Retina (tissue), 1 donor: ENCODE measurements at places on chromosomes 5 and 9.
A peak's percentile ranks its signal among the peaks of the same experiment; 100 is the strongest.

DNA sequence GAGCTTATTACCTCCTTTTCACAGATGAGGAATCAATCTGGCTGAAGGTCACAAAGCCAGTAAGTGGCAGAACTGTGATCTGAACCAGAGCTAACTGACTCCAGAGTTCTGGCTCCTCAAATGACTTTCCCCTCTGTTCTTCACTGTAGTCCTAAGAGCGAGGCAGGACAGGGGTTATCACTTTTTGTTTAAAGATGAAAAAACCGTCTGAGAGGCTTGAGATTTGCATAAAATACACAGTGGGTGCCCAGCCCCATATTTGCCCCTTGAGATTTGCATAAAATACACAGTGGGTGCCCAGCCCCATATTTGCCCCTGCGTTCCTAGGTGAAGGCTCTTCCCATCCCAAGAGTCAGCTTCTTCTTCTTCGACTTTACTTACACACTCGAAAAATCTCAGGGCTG lies 667 bp downstream of the FBXO10 start:
- DNase-seq: no peak

- DNase-seq: no peak
These were observed 205.5 kb downstream of the NPR3 start for GRCh38 chr5:32916648-32917047.

DNA sequence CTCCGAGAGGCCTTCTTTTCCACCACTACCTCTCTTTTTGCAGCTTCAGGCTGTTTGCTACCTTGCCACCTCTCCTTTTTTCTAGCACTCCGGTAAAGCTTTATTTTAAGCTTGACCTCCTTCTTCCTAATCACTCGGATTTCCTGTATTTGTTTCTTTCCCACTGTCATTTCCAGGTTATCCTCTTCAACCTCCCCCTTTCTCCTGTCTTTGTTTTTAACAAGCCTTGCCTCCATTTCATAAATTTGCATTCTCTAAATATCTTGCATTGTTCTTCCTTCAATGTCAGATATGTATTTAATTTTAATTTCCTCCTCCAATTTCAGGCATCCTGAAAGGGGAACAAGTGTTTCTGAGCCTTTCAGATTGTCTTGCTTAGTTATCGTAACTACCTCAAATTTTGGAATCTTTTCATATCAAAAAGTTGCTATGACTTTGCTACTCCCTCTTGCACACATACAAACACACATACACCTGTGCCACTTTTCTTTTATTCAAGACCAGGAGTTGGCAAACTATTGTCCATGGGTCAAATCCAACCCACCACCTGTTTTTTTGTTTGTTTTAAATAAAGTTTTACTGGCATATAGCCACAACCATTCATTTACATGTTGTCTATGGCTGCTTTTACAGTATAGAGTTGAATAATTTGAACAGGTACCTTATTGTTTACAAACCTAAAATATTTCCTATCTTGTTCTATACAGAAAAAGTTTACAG lies 22.7 kb downstream of the DPYSL3 start:
- no peak for DNase-seq

DNA sequence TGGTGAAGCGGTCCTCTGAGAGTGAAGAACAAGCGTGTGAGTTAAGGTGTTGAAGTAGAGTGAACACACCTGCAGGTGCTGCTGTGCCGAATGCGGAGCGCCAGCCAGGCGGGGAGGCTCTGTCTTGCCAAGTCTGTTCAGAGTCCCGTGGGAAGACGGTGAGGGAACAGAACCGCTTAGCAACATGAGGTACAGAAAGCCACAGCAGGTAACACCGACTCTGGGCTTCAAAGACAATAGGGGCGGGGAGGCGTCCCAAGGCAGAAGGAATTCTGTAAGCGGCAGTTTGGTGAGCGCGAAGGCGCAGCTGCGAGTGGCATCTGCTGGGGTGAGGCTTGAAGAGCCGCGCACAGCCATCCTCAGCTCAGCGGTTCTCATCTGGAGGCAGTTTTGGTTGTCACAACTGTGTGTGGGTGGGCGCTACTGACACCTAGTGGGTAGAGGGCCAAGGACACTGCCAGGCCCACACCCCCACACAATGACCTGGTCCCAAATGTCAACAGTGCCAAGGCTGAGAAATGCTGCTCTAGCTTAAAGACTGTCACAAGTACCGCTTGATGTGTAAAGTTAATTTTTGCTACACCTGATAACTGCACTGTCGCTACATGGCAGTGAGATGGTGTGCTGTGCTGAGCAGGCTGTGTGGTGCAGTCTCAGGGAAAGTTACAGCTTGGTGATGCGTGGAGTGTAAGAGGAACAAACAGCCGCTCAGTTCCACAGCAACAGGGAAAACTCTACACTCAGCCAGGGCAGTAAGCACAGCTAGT lies 67.4 kb upstream of the TBC1D9B start:
- DNase-seq: peak; percentile 76

GRCh38 chr5:83554686-83555085 lies 83.1 kb downstream of the VCAN start:
- DNase-seq: no peak

- DNase-seq: no peak
These were observed 116.5 kb downstream of the SLC1A3 start for GRCh38 chr5:36722900-36723299.

- no peak for DNase-seq
These were observed 1.6 kb upstream of the PAIP2 start for GRCh38 chr5:139340051-139340450.

- DNase-seq: no peak
These were observed 72.8 kb downstream of the MED27 start for GRCh38 chr9:132006677-132007370.

DNA sequence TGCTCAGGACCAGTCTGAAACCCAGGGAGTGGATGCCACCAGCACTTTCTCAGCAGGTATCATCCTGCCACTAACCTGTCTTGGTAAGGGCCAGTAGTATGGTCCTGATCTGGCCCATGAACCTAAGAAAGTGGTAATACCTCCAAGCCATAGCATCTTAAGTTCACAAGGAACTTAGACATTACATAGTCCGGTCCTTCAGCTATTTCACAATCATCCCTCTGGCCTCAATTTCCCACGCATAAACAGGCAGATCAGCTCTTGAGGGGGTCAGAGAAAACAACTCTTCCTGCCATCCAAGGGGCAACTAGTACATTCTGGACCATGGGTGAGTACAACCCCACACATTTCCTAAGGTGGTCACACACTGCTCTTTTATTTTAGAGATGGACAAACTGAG lies 88.2 kb downstream of the PPIC start:
- DNase-seq: no peak

GRCh38 chr5:14873093-14873492 lies 1.5 kb upstream of the ANKH start:
- no peak for DNase-seq

DNA sequence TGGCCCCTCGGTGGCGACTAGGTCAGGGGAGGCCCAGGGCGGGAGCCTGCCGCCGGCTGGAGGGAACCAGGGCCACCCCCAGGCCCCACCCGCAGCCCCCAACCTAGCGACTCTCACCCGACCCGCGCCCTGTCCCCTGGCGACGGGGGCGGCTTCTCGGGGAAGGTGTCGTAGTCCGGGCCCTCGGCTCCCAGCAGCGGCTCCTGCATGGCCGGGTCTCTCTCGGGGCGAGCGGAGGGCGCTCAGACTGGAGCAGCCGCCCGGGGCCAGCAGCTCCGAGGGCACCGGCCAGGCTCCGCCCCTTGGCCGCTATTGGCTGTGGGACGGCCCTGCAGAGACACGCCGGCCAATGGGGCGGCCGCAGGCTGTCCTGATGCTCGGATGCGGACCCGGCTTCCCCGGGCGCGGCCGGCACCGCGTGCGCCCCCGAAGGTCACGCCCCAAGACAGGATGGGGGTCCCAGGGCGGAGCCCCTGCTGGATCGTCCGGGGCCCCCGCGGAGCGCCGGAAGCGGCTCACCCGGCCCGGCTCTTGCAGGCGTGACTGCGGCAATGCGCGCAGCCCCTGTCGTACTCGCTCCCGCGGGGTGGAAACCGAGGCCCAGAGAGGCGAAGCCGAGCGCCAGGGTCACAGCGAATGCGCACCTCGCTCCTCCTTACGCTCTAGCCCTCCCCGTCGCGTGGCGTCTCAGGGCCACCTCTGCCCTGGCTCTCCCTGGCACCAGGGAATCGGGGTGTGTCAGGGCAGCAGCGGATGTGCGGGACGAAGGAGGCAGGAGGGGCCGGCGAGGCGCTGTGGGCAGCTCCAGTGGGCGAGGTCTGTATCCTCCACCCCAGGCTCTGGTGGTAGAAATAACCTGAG lies at the start of gene SLC2A6:
TSS of gene SLC2A6 (minus strand) at position 249 of the 861 bp plus-strand sequence. CDS start at position 209, 40 bp downstream.
- DNase-seq: peak; percentile 93

DNA sequence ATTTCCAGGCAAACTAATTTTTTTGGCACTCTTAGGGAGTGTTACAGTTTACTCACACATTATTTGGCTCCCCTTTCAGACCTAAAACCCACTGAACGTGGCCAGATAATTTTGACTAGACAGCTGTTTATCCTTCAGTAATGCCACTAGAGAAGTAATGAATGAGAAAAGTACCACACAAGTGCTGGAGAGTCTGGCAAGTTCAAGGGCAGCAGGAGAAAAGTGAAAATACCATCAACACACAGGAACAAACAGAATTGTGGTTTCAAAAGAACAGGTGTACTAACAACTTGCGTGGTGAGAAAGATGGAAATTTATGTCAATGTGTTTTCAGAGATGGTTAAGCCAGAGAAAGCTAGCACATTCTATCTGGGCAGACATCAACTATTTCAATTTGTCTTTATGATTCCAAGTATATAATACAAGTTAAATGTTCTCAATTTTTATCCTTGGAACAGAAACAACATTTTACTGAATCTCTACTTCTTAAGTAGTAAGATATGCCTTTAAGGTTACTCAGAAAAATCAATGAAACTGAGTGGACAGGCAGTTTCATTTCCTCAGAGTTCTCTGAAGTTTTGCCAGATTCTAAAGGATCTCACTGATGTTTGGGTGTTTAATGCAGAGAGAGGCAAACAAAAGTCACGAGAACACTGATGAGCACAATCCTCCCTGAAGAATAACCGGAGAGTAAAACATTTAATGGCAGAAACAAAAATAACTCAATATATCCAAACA lies 91.0 kb downstream of the ARSB start:
- DNase-seq: no peak

- no peak for DNase-seq
These were observed 102.9 kb upstream of the SHB start for GRCh38 chr9:38171926-38172325.

GRCh38 chr9:132634327-132634726 lies 35.5 kb downstream of the DDX31 start:
- no peak for DNase-seq

- no peak for DNase-seq
These were observed 35.3 kb downstream of the THBS4 start for GRCh38 chr5:80070338-80071056.

- no peak for DNase-seq
These were observed 863 bp upstream of the LIFR start for GRCh38 chr5:38557308-38557710.

DNA sequence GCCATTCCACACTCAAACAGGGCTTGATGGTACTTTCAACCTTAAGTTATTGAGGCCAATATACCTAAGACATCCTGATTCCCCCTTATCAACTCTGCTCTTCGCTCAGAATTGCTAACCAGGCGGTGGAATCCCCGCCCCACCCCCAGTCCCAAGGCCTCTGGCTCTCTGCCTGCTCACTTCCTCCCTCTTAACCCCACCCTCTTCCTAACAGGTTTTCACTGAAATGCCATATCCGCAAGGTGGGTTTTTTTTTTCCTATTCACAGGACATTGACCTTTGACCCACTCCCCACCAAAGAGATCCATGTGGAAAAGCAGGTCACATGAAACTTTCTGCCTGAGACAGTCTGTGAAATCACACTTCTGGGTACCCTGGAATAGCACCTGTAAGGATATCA lies 66.6 kb upstream of the IFNK start:
- DNase-seq: no peak

GRCh38 chr9:136902259-136902821 lies 16.0 kb downstream of the TRAF2 start:
- no peak for DNase-seq

DNA sequence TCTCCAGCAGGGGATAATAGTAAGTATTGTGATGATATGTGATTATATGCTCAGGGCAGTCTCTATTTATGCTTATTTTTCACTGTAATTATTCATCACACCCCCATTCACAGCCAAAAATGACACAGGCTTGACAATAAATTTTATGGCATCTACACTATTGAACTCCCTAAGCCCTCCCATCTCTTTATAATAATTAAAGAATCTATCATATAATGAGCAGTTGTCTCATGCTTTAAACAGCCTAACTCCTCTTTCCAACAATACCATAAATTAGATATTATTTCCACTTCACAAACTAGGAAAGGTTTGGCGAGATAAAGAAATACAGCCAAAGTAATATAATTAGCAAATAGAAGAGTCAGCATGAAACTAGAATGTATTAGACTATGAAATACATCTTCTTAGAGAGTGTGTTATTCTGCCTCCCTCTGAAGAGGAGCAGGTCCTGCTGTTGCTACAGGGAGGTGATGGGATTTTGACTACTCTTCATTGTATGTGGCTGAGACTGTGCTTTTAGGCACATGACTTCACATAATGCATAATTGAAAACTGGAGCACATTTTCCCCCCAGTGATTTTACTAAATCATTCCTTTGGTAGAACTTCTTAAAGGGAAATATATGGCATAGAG lies 488.8 kb downstream of the HTR1A start:
- DNase-seq: no peak

DNA sequence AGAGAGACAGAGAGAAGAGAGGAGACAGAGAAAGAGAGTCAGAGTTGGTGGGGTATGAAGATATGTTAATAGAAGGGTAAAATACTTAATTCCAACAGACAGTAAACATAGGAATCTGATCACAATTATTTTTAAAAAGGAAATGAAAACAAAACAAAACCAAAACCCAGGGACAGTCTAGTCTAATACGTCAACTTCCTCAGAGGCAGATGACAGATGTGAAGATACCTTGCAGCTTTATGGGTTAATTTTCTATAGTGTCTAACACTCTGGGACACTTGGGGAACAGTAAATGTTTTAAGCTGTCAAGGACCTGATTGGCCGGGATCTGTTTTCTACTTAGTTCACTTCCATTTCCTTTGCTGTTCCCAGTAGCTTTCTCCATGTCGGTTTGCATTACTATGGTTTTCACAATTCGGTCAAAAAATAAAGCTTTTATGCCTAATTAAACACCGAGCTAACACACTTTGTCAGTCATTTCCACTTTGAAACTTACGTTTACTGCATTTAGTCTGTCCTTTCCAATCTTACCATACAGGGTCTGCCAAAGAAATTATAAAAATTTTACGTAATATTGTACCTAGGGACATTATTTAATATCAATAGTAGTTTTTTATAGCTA lies 216.5 kb downstream of the MCTP1 start:
- peak; percentile 58 for DNase-seq
